ENCODE measurements at places on chromosomes 1 and 21. TPM values are rescaled to one million over a fixed set of nuclear protein-coding genes. Genes with fewer than 3 reads are reported as not detected.

The FCRL2 gene
- polyA plus RNA-seq, result 0.11 TPM

The TSPEAR gene
- 0.13 TPM for polyA plus RNA-seq

The KANK4 gene
- polyA plus RNA-seq, result 10.1 TPM

The TACSTD2 gene
- polyA plus RNA-seq, result 0.14 TPM

The ZNF593OS gene
- polyA plus RNA-seq, result 1.5 TPM

The NUDT17 gene
- 17.7 TPM for polyA plus RNA-seq

The ZNF496 gene
- polyA plus RNA-seq, result 32.9 TPM

The LRRC8D gene
- polyA plus RNA-seq, result 7.0 TPM
